Hematopoietic multipotent progenitor cell treated with erythropoietin and hydrocortisone succinate and interleukin-3 and kit ligand, for 8 days (in vitro differentiated cells): ENCODE measurements at places on chromosomes 12 and 14.

DNA sequence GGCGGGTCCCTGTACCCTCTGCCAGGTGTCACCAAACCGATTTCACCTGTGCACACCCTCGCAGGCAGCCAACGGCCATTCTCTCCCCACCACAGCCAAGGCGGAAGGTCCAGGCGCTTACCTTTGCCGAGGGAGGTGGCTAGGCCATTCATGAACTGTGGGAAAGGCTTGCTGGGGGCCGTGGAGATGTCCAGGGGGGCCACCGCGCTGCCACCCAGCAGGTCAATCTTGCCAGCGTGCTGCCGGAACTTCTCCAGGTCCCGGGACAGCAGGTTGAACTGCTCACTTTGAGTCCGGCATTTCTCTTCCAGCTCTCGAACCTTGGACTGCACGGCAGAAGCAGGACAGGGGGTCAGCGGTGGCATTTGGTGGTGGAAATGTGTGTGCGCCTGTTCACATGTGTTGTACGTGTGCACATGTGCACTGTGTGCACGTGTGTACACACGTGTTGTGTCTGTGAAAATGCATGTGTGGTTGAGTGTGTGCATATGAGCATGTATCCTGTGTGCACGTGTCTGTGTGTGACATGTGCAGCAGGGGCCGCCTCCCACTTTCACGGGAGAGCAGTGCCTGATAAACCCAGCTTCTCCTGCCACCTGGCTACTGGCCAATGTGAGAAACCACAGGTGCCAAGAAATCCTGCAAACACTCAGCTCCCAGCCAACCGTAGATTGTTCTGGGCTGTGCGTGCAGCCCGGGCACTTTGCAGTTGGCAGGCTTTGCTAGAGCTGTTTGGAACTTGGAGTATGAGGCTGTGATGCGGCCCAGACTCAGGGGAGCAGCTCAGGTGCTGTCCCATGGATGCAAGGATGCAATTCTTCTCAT is 118.9 kb downstream of the PIWIL1 start:
- peak; percentile 6 for DNase-seq

GRCh38 chr12:56190695-56191155 is 1.4 kb upstream of the SMARCC2 start:
- DNase-seq, result no peak

DNA sequence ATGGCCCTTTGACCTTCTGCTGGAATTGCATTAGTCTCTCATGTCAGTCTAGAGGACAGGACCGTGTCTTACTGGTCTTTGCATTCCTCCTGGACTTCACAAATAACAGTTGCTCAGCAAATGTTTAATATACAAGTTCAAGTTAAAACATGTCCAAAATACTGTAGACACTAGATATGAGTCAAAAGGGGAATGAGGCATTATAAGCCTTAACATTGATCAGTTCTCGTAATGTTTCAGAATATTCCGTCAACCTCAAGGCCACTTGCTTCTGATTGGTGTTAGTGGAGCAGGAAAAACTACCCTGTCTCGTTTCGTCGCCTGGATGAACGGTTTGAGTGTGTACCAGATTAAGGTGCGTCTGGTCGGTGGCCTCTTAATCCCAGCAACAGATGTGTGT is 59.9 kb downstream of the HSP90AA1 start:
- DNase-seq, result no peak

GRCh38 chr14:89399594-89400068 is 17.4 kb downstream of the FOXN3 start:
- peak; percentile 22 for DNase-seq

- no peak for DNase-seq
These were observed 3.9 kb downstream of the LHX5 start for GRCh38 chr12:113467502-113468364.

- DNase-seq, result no peak
These were observed 28.0 kb upstream of the OSBPL8 start for GRCh38 chr12:76587428-76588178.

GRCh38 chr12:48786591-48787544 is 2.0 kb downstream of the ADCY6 start:
- DNase-seq, result no peak

DNA sequence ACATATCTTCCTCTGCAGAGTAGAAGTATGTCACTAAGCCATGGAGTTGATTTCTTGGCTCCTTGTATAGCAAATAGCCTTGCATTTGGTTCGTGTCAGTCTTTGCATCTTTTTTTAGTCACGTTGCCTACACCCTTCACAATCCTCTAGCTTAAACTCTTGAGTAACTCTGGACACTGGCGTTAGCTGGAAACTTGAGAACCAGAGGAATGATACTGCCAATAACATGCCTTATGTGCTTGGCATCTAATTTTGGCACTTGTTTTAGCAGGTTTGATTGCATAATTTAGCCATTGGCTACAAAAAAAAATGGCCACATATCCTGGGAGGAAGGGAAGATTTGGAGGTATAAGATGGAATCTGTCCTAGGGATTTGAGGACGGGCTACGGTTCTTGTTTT is 136.2 kb downstream of the ETV6 start:
- DNase-seq, result no peak

GRCh38 chr12:2834581-2835491 is at the start of gene NRIP2:
Gene NRIP2, minus strand, starts transcription at chr12:2835035. Its CDS starts 52 bp downstream, at chr12:2834983.
- no peak for DNase-seq

- DNase-seq, result no peak
These were observed 1.7 kb downstream of the M6PR start for GRCh38 chr12:8947737-8948136.

DNA sequence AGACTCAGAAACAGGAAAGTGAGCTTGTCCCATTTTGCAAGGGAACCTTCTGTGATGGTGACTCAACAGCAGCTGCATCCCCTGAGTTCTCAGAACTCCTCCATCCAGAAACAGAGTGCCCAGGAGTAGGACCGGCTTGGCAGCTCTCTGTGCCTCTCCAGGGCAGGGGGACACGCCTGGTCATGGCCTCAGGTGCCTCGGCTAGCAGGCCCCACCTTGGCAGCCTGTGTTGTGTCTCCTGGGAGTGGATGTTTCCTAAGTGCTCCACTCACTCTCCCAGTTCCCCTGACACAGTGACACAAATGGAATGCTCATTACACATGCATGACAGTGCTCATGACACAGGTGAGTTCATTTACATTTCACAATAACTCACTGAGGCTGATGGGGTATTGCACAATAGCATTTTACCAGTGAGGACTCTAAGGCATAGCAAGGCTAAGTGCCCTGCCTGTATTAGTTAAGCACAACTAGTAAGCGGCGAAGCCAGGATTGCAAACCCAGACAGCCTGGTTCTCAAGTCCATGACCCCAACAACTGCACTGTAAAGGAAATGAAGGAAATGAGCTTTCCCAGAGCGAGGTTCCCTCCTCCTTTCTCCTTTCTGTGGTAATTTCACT is 47.4 kb downstream of the CALM1 start:
- DNase-seq, result no peak

DNA sequence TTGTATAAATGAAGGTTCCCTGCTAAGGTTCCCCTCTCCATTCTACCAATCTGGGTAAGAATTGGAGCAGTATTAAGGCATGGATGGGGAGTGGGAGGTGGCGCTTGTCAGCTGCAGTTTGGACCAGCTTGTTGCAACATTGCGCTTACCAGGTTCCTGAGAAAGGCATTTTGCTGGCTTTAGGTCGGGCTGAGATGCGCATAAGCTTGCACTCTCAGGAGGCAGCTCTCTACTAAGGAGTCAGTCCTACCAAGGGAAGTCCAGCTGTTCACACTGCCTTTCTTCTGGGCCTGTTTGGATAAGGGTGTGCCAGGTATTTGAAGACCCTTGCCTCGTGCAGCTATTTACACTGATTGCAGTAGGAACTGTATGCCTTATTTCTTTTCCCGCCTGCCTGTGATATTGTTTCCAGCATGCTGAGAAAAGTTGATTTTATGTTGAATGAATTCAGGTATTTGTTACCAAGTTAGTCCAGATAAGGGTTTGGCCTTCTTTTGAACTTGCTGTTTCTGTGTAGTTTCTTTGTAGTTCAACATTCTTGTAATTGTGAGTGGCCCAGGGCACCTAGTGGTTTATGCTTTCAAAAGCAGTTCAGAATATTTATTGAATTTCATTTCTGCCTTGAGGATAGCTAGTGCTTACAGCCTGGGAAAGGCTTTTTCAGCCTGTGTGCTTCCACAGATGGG is 2.6 kb downstream of the MLEC start:
- no peak for DNase-seq

GRCh38 chr12:58656254-58657009 is 263.9 kb downstream of the LRIG3 start:
- DNase-seq, result no peak

DNA sequence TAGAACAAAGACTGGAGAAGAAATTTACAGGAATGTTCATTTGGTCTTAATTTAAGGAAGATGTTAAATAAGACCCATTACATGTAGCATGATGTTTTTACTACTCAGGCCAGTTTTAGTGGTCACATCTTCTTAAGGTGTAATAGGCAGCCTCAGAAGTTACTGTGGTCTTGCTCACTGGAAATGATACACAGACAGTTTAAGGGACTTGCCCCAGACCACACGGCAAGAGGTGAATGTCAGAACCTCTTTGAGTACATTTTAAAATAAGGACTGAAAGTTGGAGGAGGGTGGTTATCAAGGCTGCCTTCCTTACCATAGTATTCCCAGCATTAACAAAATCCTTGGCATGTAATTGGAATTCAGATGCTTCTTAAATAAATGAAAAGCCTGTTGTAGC is 37.9 kb downstream of the LRRK2 start:
- DNase-seq, result no peak

GRCh38 chr14:100296106-100296651 is 10.1 kb downstream of the SLC25A29 start:
- no peak for DNase-seq

DNA sequence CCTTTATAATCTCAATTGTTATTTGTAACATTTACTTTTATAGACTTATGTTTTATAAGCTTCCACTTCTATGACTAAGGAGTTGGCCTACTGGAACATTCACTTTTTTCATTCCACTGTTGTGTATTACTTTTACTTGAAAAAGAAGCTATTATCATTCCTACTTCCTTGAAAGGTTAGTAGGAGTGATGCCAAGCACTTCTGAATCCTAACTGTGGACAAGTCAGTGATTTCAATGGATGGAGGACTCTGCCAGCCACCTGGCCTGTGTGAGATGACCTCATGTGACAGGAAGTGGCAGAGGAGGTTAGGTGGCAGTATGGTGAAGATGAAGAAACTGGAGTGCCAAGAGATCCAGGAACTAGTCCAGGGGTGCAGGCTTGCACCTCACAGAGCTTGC is 46.0 kb downstream of the TECPR2 start:
- DNase-seq, result no peak

- peak; percentile 78 for DNase-seq
These were observed at the start of gene CIDEB for GRCh38 chr14:24307575-24308341. Gene CIDEB, minus strand, starts transcription at chr14:24307977. Its CDS starts 119 bp downstream, at chr14:24307858.

DNA sequence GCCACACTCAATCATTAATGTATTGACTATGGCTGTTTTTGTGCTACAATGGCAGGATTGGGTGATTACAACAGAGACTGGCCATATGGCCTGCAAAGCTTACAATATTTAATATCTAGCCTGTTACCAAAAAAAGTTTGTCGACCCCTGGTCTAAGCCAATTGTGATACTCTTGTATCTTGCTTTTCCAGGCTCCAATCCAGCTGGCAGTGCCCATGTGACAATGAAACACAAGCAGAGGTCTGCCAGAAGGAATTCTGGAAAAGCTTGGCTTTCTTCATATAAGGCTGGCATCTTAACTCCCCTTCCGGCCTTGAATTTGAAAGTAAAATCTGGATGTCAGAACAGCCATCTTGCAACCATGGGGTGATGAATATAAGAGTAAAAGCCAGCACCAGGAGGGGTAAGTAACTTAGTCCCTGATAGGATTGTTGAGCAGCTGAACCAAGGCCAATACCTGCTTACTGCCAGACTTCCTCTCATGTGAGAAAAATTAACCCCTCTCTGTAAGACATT is 458.7 kb downstream of the TMTC2 start:
- no peak for DNase-seq

- peak; percentile 88 for DNase-seq
These were observed 103.8 kb upstream of the FKBP4 start for GRCh38 chr12:2691006-2691344.

- DNase-seq, result no peak
These were observed 6.8 kb upstream of the LEMD3 start for GRCh38 chr12:65162609-65163008.

- no peak for DNase-seq
These were observed 45.7 kb upstream of the VASH1 start for GRCh38 chr14:76715511-76716081.

GRCh38 chr12:34599530-34600513 is 577.5 kb downstream of the ALG10 start:
- DNase-seq, result no peak

- no peak for DNase-seq
These were observed 26.9 kb downstream of the MANSC1 start for GRCh38 chr12:12323118-12323517.

DNA sequence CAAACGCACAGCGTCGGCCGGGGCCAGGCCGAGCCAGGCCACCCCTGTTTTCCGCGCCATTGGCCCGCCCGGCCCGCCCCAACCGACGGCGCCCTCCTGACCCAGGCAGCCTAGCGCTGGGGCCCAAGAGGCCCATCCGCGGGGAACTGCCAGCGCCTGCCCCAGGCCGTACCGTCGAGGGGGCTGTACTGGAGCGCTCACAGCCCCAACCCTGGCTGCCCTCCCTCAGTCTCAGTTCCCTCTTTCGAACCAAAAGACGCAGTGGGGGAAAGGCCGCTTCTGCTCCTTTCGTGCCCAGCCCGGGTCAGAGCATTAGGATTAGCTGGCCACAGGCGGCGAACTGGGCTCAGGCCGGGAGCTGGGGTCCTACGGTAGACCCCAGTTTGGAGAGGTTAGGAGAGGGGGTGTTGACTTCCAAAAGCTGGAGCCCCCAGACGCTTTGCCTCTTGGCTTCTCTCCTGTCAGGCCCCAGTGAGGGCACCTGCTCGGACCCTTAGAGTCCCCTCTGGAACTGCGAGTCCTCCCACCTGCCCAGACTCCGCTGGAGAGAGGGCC is 1.9 kb downstream of the NKX2-1 start:
- DNase-seq, result no peak

DNA sequence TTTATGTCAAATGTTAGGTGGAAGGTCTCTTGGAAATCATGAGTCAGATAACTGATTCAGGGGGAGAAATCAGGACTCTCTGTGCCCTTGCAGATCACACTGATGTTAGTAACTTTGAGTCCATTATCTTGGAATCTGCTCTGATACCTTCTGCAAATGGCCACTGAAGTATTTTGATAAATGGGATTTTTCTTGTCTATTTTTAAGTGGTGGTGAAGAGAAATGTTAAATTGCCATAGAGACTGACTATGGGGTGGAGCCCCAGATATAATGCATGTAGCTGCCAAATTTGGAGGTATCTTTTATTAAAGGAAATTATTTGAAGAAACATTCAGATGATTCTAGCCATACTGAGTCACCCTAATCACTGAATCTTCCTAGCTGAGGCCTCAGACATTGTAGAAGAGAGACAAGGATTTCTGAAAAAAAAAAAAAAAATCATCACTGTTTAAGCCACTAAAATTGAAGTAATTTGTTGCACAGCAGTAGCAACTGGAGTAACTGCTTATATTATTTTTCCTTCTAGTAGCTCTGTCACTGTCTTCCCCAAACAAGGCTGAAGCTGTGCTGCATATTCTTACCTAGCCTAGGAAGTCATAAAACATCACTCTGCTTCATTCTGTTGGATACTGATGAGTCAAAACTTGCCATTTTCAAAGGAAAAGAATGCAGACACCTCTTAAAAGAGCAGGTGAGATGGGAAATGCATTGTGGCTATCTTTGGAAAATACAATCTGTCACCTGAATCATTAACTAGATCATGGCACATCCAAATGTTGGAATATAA is 36.0 kb upstream of the CLEC14A start:
- DNase-seq, result no peak
